Cerebellum (tissue), 4 donors: ENCODE measurements at places on chromosomes 1 and 21. TPM values are rescaled to one million over a fixed set of nuclear protein-coding genes. Genes with fewer than 3 reads are reported as not detected.

CFAP141 gene
- not detected for total RNA-seq

SOX13 gene
- total RNA-seq: 6.6 TPM

TAS1R3 gene
- 0.73 TPM for total RNA-seq

SCP2 gene
- 63.0 TPM for total RNA-seq

KLHDC7A gene
- not detected for total RNA-seq

FCAMR gene
- not detected for total RNA-seq

NEXN gene
- total RNA-seq: 3.2 TPM
